Muscle of back (tissue), 13 donors: ENCODE measurements at places on chromosomes 4 and X. TPM values are rescaled to one million over a fixed set of nuclear protein-coding genes. Genes with fewer than 3 reads are reported as not detected.

The MSL3 gene
- polyA plus RNA-seq = 28.4 TPM

The NMU gene
- 1.5 TPM for polyA plus RNA-seq

The RUFY3 gene
- 54.7 TPM for polyA plus RNA-seq

The TLR8 gene
- 0.50 TPM for polyA plus RNA-seq

The CT47A7 gene
- polyA plus RNA-seq = 0.31 TPM

The PCYT1B gene
- 1.6 TPM for polyA plus RNA-seq

The RTL9 gene
- 1.9 TPM for polyA plus RNA-seq

The GBA3 gene
- not detected for polyA plus RNA-seq
